ENCODE measurements at places on chromosomes 12 and 14.

DNA sequence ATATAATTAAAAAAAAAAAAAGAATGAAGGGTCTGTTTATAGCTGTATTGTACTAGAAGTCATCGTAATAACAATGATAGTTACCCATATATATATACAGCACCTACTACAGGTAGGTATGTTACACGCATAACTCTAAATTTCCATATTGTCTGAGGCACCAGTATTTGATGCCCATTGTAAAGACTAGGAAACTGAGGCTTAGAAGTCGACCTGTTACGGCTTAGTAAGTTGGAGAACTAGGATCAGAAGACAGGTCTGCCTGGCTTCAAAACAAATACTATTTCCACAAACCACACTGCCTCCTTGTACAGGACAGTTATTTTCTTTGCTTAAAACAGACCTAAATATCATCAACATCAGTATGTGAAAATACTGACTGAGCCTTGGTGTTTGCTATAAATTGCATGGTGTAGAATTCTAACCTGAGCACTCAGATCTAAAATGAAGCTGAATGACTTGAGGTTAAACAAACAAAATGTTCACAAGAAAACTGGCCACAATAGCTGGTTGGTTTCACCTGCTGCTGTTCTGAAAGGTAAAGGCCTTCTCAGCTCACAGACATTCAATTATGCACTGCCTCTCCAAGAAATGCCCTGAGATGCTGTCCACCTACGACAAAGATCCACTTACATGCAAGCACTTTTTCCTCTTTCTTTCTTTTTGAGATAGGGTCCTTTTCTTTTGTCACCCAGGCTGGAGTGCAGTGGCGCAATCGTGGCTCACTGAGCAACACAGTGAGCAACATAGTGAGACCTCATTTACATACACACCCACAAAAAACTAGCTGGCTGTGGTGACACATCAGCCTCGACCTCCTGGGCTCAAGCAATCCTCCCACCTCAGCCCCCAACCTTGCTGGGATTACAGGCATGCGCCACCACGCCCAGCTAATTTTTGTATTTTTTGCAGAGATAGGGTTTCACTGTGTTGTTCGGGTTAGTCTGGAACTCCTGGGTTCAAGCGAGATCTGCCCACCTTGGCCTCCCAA is 35.7 kb downstream of the SSH1 start:
- no peak for DNase-seq

DNA sequence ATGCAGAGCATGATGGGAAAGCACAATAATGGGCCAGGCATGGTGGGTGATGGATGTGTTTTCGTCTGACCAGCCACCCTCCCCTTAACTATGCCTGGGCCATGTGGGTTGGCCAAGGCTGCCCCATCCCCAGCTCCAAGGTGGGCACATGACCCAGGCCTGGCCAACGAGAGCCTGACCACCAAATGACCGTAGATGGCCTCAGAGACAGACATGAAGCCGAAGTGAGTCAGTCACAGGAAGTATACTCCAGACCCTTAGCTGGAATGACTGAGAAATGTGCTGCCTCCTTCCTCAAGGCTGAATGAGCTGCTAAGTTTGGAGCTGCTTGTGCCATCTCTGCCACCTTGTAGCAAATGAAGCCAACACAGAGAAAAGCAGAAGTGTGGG is 233.6 kb downstream of the BCL11B start:
- DNase-seq: no peak

DNA sequence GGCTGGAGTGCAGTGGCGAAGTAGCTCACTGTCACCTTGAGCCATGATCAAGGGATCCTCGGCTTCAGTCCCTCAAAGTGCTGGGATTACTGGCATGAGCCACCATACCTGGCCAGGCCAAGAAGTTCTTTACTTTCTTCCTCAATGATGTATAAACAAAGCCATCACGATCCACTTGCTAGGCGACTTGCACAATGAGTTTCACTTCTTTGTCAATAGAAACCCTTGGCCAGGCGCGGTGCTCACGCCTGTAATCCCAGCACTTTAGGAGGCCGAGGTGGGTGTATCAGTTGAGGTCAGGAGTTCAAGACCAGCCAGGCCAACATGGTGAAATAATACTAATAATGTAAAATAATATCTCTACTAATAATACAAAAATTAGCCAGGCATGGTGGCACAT is 14.4 kb upstream of the SPSB2 start:
- no peak for DNase-seq

- DNase-seq: no peak
These were observed 117.8 kb upstream of the TMTC1 start for GRCh38 chr12:29901585-29901984.
